CD14-positive monocyte (primary cell): ENCODE measurements at places on chromosomes 7 and 10.

- no peak for DNase-seq
These were observed 44.0 kb upstream of the ZNF365 start for GRCh38 chr10:62330213-62330612.

GRCh38 chr10:48625826-48626134, 20.9 kb upstream of the ARHGAP22 start:
- no peak for DNase-seq

GRCh38 chr10:47383261-47384147, 589 bp downstream of the ZNF488 start:
- DNase-seq = no peak

- DNase-seq = no peak
These were observed 150.4 kb upstream of the LANCL2 start for GRCh38 chr7:55214707-55215106.

GRCh38 chr7:15411019-15411418, 150.8 kb downstream of the AGMO start:
- DNase-seq = no peak

GRCh38 chr10:90148116-90148855, 446.9 kb downstream of the KIF20B start:
- no peak for DNase-seq

GRCh38 chr7:233249-234035, 41.1 kb downstream of the FAM20C start:
- no peak for DNase-seq

GRCh38 chr10:98029149-98030092, 1.0 kb downstream of the CRTAC1 start:
- DNase-seq = no peak

DNA sequence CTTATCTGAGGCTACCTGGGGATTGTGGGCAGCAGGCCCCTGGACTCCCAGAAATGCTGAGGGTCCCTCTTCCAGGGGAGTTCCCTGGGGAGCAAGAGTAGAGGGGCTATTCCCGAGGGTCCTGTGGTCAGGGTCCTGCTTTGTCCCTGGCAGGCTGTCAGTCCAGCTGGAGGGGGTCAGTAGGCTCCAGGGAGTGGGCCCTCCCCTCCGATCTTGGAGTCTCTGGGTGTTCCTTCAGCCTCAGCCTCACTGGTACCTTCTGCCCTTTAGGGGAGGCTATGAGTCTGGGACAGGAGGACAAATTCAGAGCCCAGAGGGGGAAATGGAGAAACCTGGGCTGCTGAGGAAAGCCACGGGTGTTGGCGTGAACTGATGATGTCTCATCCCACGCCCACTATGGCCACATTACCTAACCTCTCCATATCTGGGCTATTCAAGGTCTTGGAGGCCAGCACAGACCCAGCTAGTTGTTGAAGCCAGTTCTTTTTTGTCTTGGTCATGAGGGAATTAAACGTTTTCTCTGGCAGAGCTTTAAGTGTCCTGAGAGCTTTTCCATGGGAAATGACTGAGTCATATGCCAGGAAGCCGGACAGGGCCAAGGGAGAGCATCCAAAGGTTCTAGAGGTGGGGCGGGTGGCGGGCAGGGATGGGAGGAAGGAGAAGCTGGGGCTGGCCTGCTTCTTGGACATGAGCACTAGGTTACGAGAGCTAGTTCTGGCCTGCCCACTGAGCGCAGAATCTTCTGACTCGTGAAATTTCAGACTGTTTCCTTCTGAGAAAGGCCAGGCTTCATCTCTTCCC, 6.2 kb downstream of the CALHM2 start:
- no peak for DNase-seq

GRCh38 chr10:35458500-35459448, 122.5 kb downstream of the CCNY start:
- no peak for DNase-seq

- DNase-seq = no peak
These were observed 23.0 kb upstream of the EGFR start for GRCh38 chr7:54995610-54996363.

DNA sequence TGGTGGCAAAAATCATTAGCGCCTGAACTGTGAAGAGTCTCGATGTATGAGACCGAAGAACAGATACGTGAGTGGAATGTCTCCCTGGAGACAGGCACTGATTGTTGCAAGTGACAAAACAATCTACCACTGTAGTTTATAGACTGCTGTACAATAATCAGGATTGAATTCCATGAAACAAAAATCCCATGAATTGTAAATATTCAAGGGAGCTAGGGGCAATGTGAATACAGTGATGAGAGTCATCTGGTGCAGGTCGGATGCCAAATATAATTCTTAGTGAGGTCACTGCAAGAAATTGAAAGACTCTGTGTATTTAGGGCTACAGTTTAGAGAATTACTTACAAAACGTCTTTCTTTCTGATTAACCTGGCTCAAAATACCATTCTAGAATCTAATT, 594.4 kb upstream of the VSTM2A start:
- DNase-seq = no peak

- DNase-seq = no peak
These were observed 58.0 kb upstream of the CAV2 start for GRCh38 chr7:116441534-116441933.

GRCh38 chr7:90574146-90574819, 21.8 kb upstream of the CDK14 start:
- DNase-seq = no peak

GRCh38 chr10:132541601-132542011, 4.0 kb downstream of the INPP5A start:
- no peak for DNase-seq

- no peak for DNase-seq
These were observed 74.4 kb upstream of the EFCAB10 start for GRCh38 chr7:105655500-105656380.

- no peak for DNase-seq
These were observed 277.5 kb downstream of the PTPRN2 start for GRCh38 chr7:158309868-158310763.

GRCh38 chr10:29322918-29323317, 34.0 kb downstream of the LYZL1 start:
- no peak for DNase-seq

DNA sequence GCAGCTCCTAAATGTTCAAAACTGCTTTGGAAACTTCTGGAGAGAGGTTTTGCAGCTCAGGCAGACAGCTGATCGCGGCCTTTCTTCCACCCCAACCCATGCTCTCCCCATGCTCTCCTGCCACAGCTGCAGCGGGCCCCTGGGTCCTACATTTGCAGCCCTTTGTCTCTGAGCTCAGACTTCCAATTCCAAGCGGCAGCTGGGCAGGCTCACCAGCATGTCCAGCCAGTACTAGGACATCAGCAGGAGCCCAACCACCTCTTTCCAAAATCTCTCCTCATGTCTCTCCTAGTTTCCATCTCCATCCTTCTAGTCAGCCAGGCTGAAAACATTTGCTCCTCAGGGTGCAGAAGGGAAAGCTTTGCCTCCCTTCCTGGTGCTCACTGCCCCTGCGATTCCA, 6.0 kb downstream of the LEP start:
- no peak for DNase-seq

DNA sequence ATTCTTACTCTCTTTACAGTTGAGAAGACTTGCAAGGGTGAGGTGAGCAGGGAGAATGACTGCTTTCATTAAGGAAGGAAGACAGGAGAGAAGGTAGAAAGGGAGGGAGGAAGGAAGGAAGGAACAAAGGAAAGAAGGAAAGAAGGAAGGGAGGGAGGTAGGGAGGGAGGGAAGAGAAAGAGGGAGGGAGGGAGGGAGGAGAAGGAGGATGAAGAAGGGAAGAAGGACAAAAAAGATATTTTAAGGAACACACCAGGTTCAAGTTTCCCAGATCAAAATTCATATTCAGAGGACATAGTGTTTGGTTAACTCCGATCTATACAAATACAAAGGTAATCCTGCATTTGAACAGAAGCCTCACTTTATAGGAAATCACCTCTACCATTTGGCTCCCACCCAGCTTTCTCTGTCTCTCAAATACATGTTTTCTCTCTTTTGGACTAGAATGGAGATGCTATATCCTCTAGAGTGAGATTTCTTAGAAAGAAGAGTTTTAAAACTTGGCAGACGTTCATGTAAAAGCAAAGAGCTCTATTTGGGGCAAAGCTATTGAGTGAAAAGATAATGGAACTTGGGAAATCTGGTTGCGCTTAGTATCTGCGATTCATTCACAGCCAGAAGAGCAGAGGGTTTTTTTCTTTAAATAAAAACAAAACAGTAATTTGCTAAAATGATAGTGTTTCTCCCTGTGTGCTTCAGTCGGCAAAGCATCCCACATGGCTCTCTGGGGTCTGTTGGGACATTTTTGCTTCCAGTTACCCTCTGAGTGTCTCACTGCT, 261.9 kb upstream of the LYZL1 start:
- DNase-seq = no peak

DNA sequence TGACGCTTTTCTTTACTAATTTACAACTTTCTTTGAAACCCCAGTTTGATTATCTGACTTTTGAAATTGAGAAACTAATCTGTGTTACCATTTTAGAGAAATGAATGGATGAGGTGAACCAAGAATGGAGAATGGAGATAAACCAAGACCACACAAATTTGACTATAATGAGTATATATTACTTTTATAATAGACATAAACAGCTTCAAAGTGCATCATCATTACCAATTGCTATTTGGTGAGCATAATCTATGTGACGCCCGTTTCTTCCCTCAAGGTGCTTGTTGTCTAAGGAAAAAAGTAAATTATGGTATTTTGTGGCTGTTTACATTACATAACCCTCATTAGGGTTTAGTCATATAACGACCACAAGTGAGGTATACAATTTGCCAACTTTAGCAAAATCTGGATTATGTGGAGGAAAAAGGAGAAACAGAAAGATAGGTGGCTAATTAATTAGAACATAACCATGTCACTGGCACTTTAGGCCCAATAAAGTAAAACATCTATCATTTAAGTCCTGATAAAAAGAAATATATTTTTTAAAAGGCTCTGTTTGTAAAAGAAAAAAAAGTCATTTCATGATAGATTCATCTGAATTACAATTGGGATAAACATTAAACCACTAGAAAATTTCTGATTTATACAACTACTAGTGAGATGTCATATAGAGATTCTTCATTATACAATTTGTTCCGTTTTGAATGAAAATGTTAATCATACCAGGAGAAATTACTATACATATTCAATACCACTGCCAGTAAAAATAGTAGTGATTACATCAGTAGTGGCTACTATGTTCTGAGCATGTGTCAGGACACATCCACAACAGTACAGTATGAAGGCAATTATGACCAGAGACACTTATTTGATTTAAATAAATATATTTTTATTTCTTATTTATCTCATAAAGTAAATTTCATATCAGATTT, 118.2 kb upstream of the FAM133B start:
- no peak for DNase-seq

GRCh38 chr10:77939561-77940001, 13.0 kb upstream of the DLG5 start:
- no peak for DNase-seq

DNA sequence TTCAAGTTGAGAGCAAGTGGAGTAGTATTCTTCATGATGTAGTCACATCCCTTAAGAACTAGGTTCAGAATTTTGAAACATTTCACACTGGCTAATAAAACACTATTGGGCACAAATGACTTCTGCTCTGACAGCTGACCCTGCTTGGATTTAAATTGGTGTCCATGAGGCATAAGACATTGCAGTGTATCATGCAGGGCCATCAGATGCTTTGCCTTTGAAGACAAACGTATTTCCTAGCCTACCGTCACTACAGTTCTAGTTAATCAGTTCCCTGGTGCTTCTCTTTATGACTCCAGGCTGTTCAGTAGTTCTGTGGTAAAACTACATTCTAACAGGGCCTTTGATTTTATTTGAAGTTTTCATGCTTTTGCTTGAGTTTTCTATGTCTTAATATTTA, 168.5 kb upstream of the ZNF804B start:
- DNase-seq = no peak

- DNase-seq = no peak
These were observed 673.3 kb downstream of the SDK1 start for GRCh38 chr7:3974329-3974728.

DNA sequence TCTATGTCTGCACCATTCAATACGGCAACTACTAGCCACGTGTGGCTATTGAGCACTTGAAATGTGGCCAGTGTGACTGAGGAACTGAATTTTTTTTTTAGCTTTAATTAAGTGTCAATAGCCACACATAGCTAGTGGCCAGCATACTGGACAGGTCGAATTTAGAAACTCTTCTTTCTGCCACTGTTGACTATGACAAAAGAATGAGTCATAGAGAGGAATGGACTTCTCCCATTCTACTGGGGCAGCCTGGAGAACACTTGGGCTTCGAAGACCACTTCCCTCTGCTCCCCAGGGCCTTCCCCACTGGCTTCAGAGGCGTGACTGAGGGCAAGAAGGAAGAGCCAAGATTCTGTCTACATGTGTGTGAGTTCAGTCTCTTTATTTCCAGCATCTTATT, 137.5 kb downstream of the SNX10 start:
- DNase-seq = no peak

DNA sequence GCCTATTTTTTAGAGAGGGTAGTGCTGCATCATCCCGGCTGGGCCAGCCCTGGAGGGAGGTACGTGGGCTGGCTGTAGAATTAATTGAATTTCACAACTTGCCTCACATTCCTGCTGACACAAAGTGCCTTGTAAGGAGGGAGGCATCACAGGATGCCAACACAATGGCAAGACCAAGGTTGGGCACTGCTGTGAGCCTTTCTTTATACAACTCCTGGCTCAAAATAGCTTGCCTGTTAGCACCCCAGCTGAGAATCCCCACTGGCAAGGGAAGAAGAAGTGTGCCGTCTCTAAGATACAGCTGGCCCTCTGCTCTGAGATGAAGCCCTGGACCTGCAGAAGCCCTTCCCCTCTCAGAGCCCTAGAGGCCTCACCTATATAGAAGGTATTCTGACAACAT, 873.9 kb downstream of the GRID1 start:
- DNase-seq = no peak

DNA sequence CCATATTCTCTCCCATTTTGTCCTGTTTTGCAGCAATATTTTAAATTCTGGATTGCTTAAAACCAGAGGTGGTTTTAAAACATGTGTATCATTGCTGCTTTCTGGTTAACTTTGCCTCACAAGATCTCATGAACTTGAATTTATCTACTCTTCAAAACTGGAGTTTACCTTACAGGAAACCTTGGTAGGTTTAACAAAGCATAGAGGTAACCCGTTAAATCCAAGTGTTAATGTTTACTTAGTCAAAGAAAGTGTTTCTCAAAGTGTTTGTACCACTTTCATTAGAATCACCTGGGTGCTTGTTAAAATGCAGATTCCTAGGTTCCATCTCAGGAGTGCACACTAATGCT, 44.0 kb upstream of the VDAC2 start:
- no peak for DNase-seq

GRCh38 chr7:155669717-155670505, 25.4 kb downstream of the RBM33 start:
- no peak for DNase-seq

GRCh38 chr10:119469846-119470245, 72.7 kb downstream of the RGS10 start:
- DNase-seq = no peak
